ENCODE measurements at places on chromosomes 3 and 15.

DNA sequence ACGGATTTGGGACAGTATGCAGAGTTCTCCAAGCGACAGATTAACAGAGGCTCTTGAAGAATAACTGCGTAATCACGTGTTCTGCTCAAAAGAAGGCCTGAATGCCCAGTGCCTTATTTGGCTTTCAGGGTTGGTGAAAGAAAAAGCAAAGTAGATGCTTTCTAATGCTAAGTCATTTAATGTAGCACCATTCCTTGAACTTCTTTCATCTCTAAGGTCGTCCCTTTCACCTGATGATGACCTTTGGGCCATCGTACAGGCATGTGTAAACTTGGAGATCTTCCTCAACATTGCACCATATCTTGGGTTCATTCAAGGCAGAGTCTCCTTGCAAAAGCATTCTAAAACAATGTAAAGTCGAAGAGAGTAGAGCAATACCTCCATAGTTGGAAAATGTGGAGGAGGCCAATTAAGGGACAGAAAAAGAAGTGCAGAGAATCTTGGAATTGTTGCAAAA, 48.9 kb downstream of the TMEM44 start:
- no peak for DNase-seq

- DNase-seq, result no peak
These were observed 73.8 kb upstream of the ZBED2 start for GRCh38 chr3:111668888-111669488.

DNA sequence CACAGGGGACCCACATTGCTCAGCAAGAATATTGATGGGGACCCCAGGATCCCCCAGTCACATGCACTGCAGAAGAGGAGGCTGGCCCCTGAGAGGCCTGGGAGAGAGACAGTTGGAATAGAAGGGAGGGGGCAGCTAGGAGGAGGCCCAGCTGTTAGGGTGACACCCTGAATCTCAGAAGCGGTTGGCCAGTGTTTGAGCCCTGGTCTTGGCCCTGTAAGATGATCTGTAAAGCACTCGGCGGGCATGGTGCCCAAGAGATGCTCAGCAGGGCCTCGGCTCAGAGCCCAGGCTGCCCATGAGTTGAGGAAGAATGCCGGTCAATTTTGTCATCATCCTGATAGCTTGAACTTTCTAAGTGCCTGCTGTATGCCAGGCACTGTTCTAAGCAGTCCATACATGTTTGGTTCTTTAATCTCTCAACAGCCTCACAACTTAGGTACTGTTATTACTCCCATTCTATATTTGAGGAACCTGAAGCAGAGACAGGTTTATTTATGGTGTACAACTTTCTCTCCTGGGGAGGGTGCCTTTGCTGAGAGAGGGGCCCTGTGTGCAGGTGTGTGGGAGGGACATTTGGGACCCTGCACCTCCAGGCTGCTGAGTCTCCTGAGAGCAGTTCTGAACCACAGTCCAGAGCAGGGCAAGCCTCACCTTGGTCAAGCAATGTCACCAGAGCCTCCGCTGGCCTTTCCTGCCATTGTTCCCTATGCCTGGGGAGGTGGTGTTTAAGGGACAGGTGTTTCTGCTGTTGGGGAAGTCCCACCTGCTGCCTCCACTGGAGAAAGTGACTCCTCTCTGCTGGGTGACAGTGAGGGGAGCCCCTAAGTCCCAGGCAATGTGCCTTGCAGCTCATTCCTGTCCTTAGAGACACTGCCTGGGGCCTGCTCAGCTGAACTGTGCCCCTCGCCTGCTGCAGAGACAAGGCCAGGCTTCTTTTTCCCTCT, 26.0 kb downstream of the SLC6A6 start:
- no peak for DNase-seq

- DNase-seq, result no peak
These were observed 3.4 kb downstream of the TMEM212 start for GRCh38 chr3:171846597-171846996.

DNA sequence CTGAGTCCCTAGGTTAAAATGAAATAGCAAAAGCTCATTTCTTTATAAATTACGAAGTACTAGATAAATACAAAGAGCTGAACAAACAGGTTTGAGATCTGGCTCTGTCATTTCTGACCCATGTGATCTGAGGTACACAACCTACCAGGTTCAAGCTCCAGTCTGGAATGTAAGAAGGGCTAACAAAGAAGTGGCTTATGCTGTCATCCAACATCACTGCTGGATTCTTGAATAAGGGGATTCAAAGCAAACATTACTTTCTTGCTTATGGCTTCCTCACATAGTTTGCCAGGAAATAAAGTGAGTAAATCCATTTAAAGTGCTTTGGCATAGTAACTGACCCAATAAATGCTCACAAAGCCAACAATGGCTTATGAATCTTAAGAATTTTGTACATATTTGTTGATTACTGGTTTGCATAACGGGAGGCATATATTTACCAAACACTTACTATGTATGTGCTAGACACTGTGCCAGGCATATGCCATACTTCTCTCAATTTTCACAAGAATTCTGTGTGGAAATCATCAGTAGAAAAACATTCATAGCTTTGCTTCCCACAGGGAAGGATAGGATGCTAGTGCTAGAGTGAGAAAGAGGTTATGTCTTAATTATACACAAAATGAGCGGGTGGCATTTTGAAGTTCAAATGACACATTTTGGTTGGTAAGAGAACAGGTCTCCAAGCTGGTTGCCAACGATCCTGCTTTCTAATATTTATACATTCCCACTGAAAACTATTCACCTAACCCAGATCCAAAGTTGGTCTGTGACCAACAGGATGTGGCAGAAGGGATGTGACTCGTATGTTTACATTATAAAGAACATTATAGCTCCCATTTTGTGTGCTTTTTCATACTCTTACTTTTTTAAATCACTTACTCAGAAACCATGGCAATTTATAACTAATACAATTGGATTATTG, 38.7 kb upstream of the CSPG5 start:
- no peak for DNase-seq

DNA sequence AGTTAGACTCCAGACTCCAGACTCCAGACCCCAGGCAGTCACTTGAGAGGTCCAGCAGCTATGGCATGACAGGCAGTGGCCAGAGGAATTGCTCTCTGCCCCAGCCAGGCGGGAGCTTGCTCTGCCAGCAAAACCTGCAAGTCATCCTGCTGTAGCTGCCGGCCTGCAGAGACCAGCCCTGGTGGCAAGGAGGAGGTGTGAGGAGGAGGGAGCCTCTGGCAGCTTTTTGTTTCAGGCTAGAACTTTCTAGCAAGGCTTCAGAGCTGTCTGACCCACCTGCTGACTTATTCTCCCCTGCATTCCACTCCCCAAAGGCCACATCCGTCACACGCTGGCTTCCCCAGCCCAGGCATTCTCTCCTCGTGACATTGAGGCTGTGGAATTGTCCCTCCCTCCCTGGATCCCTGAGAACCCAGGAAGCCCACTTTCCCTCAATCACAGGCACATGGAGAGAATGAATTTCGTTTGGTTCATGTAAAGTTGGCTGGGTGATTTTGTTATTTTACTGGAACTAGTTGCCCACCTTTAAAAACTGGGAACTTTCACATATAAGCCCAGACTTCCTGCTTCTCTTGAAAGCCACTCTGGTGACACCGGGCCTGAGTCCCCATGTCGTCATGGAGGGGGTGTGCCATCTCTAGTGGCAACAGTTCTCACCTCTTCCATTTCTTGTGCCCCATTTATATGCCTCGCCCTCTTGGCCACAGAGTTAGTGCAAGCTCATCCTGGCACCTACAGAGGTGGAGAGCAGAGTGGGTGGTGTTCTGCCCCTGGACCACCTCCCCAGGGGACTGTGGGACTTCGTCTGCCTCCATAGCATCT, 82.7 kb downstream of the ABHD5 start:
- no peak for DNase-seq

All from right renal pelvis (tissue), 4 donors.